Activated CD4-positive, alpha-beta T cell treated with anti-CD3 and anti-CD28 coated beads for 4 hours (primary cell): ENCODE measurements at places on chromosomes 3 and 15.

DNA sequence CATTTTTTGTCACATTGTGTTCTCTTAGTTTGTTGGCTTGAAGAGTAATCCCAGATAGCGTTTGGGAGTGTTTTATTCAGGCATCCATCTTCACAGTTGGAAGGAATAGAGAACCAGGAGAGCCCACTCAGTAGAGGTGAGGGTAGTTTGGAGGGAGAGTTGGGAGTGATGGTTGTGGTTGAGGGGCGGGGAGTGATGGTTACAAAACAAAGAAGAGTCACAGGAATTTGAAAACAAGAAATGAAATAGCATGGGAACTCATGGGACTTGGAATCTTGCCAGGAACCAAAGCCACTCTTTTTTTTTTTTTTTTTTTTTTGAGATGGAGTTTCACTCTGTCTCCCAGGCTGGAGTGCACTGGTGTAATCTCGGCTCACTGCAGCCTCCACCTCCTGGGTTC, 36.3 kb downstream of the DUT start:
- no peak for DNase-seq

- DNase-seq, result no peak
These were observed 80.1 kb upstream of the DGKG start for GRCh38 chr3:186442162-186442561.

GRCh38 chr3:179526989-179527391, 35.7 kb upstream of the ACTL6A start:
- DNase-seq, result no peak

- DNase-seq, result no peak
These were observed 61.3 kb downstream of the TMCO5A start for GRCh38 chr15:37995461-37996347.

- no peak for DNase-seq
These were observed 366.0 kb upstream of the TBL1XR1 start for GRCh38 chr3:177563243-177563780.

DNA sequence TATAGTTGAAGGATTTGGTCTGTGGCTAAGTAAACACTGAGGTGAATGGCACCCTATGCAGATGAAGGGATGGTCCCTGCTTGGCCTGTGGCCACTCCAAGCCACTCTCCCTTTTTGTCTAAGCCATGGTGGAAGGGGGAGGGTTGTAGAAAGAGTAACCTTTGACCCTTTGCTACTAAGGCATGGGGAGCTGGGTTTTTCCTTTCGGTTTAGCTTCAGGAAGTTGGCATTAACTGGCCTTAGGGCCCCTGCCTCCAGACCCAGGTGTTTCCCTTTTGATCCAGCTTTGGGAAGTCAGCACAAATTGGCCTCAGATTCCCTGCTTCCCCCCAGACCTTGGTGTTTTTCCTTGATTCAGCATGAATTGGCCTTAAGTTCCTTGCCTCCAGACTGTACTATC, 49.5 kb downstream of the EFCAB12 start:
- no peak for DNase-seq

DNA sequence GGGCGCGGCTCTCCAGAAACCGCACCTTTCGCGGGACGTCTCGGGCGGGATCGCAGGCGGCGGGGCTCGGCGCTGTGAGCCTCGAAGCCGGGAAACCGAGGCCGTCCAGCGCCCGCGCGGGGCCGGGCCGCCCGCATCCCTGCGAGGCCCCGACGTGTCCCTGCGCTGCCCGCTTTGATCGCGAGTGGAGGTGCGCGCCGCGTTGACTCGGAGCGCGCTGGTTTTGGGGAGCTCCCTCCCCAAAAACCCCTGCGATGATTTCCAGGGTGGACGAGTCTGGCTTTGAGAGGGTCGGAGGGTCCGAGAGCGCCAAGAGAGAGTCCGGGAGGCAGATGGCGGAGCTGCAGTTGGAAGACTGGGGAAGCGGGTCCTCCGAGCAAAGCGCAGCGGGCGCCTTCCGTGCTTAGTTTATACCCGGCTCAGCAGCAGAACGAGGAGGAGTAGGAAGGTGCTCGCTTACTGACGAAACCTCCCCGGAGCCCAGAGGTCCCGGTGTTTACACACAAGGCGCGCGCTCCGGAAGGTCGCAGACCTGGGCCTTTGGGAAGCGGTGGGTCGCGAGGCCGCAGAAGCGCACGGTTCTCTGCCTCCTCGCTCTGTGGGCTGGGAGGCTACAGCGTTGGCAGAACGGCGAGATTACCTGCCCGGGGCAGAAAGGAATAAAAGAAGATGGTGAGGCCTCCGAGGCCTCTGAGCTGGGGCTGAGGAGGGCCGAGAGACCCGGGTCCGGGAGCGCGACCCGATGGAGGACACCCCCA, 687 bp downstream of the ALDH1A3 start:
- no peak for DNase-seq

GRCh38 chr3:140205598-140205997, 270.6 kb downstream of the CLSTN2 start:
- DNase-seq, result no peak

GRCh38 chr3:26721047-26721446, 98.5 kb downstream of the LRRC3B start:
- DNase-seq, result no peak

DNA sequence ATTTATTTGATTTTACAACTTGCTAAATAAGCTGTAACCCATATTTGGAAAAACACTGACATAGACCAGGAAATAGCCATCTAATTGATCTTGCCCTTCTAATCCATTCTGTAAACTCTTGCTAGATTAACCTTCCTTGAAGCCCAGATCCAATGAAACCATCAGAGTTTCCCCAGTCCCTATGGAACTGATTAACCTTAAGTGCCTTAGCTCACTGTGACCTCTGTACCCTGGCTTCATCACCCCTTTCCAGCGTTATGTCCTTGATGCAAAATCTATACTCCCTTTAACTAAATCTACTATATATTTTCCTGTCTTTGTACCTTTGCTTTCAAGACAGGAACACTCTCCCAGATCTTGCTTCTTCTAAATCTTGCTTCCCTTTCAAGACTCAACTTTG, 42.9 kb upstream of the CADPS start:
- no peak for DNase-seq

DNA sequence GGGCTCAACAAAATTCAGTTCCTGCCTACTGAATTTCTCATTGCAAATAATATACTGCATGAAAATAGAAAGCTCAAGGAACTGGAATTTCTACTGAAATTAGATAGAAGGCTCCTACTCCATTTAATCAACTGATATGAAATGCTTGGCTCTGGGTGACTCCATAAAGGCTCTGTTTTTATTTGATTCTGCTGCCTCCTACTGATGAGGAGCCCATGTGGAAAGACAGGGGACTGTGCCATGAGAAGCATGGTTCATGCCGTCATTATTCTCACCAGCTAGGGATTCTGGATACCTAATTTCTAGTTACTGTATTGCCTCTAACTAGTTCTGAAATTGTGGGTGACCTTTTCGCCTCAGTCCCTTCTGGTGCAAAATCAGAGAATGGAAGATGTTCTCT, 366.2 kb upstream of the DPH6 start:
- no peak for DNase-seq

GRCh38 chr15:88509964-88510363, 36.5 kb downstream of the DET1 start:
- DNase-seq, result no peak

GRCh38 chr15:85094685-85095084, 113.0 kb downstream of the PDE8A start:
- DNase-seq, result no peak

- peak; percentile 12 for DNase-seq
These were observed 469 bp downstream of the MAP6D1 start for GRCh38 chr3:183824761-183825455.

- no peak for DNase-seq
These were observed 19.1 kb downstream of the GPR160 start for GRCh38 chr3:170056710-170057454.

DNA sequence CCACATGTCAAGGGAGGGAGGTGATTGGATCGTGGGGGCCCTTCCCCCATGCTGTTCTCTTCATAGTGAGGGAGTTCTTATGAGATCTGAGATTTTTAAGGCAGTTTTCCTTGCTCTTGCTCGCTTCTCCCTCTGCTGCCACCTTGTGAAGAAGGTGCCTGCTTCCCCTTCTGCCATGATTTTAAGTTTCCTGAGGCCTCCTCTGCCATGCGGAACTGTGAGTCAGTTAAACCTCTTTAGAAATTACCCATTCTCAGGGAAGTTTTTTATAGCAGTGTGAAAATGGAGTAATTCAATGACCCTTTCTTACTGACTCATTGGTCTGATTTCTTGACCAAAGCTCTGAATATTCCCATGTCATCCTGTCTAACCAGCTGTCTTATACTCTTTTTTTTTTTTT, 484.4 kb upstream of the TPRG1 start:
- DNase-seq, result no peak

- DNase-seq, result no peak
These were observed 99.8 kb downstream of the SEMA5B start for GRCh38 chr3:122927726-122928125.

DNA sequence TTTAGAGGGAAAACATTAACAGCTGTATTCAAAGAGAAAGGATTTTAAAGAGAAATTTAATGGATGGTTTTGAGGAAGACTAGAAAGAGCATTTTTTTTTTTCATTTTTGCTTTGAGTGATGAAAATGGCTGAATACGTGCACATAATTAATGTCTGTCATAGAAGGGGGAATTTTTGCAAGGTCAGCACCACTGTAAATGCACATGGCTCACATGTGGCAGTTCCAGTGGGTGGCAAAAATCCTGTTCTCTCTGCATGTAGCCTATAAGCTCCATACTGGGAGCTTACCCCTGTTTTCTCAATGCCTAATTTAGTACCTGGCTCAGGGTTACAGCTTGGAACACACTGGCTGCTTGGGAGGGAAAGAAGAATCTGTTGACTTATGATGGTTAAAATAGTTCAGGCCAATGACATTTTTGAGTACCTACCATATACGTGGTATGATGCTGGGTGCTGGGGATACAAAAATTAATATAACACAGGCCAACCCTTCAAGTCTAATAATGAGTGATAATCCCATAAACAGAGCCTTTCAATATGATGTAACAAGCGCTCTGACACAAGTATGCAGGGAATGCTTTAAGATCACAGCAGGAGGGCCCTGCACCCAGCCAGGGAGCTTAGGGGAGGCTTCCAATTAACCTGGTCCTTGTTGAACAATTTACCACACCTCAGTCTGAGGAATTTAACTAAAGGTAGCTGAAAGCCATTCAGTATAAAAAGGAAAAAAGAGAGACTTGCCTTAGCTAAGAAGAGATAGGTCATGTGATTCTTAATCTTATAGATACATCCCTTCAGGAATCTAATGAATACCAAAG, 33.0 kb downstream of the HSPBAP1 start:
- no peak for DNase-seq

GRCh38 chr15:49060710-49061495, 14.7 kb upstream of the SECISBP2L start:
- no peak for DNase-seq

GRCh38 chr3:187212705-187213104, 15.4 kb downstream of the RTP1 start:
- DNase-seq, result no peak

DNA sequence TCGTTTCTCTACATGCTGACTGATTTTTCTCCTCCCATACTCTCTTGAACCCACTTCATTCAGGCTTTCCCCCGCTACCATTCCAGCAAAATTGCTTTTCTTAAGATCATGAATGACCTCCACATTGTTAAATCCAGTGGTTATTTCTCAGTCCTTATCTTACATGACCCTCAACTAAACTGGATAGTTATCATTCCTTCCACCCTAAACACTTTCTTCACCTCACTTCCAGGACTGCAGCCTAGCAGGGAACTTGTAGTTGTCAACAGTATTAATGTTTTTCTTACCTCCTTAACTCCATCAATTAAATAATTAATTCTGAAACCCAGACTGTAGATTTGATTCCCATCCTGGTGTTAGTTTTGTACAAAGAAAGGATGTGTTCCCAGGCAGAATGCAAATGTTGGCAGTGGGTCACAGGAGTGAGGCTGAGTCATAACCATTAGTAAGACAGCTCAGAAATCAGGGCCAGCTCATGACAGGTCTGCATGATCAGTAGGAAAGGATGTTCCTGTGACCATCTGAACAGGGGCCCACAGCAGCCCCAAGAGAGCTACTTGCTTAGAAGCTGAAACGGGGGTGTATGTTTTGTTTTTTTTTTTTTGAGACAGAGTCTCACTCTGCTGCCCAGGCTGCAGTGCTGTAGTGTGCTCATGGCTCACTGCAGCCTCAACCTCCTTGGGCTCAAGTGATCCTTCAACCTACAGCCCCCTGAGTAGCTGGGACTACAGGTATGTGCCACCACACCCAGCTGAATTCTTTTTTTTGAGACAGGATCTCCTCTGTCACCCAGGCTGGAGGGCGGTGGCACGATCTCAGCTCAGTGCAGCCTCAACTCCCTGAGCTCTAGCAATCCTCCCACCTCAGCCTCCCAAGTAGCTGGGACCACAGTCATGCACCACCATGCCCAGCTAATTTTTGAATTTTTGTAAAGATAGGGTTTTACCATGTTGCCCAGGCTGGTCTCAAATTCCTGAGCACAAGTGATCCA, 9.1 kb downstream of the BCL2L10 start:
- no peak for DNase-seq

DNA sequence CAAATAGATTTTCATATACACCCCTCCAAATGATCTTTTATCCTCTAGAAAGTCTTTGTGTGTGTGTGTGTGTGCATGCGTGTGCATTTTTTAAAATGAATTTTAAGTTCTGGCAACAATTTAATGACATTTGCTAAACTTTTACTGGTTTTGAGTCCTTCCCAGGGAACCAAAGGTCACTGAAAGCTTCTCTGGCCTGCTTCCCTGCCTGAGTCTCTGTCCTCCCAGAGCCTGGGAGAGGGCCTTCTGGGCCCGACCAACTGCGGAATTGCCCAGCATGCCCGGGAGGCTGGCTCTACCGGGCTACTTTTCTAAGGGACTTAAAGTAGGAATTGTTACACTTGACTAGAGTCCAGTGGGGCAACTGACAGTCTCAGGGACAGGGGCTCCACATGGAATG, 7.4 kb upstream of the RBPMS2 start:
- DNase-seq, result no peak
